ENCODE measurements at places on chromosomes 12 and 14. TPM values are rescaled to one million over a fixed set of nuclear protein-coding genes. Genes with fewer than 3 reads are reported as not detected.

Gene KLRD1
- 8.8 TPM for total RNA-seq

Gene ERBB3
- total RNA-seq, result 5.4 TPM

Gene TROAP
- 111 TPM for total RNA-seq

Gene KRT75
- not detected for total RNA-seq

Gene HOXC10
- not detected for total RNA-seq

Gene CLEC14A
- not detected for total RNA-seq

Gene HELB
- total RNA-seq, result 25.7 TPM

Gene CEP170B
- total RNA-seq, result 2.5 TPM
